ENCODE measurements at places on chromosomes 1 and 21.

DNA sequence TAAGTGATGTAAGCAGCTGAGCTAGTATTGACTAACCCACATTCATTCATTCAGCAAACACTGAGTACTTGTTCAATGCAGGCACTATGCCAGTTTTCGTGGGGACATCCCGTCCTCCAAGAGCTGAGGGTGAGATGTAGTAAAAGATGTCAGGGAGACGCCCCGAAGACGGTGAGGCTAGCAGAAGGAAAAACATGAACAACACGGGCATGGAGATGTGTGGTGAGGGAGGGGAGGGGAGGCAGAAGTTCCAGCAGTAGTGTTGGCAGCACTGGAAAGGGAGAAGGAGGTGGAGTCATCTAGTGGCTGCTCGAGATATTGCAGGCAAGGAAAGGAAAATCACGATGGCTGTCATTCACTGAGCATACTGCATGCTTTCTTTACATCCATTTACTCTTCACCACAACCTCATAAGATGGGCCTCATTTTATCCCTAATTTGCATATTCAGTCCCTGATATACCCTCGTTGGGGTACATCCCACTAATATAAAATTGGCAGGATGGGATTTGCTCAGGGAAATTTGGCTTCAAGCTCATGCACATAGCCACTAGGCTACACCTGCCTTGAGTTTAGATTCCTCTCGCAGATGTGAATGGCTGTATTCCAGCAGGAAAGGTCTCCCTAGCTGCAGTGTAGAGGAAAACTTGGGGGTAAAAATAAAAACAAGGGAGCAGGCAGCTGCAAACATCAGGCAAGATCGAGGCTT is 14.5 kb downstream of the PDZK1IP1 start:
- peak; percentile 77 for DNase-seq

- no peak for DNase-seq
Measured at GRCh38 chr1:93031711-93032110, 47.4 kb upstream of the MTF2 start.

GRCh38 chr1:236140705-236141446 is 1.5 kb upstream of the GPR137B start:
- DNase-seq = peak; percentile 6

DNA sequence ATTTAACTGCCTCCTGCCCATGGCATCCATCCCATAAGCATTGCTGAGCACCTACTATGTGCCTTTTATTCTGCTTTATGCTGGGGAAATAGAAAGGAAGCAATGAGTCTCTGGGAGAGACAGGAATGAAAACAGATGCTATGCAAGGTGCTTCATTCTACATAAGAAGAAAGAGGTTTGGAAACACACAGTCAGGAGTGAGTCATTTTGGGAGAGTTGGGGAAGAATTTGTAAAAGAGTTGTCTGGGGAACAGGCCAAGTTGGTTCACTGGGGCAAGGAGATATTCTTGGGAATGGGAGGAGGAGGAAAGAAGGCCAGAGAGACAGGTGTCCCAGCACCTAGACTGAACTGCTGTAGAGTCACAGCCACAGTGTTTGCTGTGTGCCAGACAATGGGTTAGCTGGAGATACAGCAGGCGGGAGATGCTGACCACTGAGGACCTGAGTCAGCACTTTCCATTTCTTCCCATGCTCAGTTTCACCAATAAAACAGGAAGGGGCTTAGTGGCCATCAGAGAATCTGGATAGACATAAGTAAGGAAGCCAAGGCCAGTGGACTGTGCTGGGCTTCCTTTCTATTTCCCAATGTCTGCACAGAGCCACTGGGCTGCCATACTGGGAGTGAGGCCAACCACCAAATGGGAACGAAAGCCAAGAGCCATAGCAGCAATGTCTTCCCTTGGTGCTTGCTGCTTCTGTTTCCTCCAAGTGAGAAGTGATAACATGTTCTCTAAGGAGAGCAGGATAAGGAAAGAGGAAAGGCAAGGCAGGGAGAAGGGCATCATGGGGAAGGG is 187.7 kb upstream of the USP24 start:
- peak; percentile 44 for DNase-seq

DNA sequence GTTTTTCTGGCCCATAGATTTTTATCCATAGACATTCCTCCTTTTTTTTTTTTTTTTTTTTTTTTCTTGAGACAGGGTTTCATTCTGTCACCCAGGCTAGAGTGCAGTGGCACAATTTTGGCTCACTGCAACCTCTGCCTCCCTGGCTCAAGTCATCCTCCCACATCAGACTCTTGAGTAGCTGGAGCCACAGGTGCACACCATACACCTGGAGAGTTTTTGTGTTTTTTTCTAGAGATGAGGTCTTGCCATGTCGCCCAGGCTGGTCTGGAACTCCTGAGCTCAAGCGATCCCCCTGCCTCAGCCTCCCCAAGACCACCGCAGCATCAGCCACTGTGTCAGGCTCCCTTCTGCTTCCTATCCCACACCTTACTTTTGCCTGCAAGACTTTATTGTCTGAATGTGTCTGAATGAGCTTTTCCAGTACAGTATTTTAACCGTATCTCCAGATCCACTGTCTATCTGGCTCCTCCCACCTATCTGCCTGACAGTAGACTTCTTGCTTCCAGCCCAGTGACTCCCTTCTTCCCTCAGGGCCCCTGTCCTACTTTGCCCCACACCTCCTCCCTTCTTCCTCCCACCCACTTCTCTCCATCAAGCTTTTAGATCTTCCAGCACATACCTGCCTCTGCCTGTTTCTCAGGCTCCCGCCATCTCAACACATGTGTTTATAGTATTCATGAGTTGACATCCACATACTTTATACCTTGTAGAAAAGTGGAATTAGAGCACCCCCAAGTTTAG is 6.1 kb downstream of the C1orf21 start:
- no peak for DNase-seq

GRCh38 chr1:159015440-159015909 is 5.8 kb downstream of the IFI16 start:
- DNase-seq = peak; percentile 68

DNA sequence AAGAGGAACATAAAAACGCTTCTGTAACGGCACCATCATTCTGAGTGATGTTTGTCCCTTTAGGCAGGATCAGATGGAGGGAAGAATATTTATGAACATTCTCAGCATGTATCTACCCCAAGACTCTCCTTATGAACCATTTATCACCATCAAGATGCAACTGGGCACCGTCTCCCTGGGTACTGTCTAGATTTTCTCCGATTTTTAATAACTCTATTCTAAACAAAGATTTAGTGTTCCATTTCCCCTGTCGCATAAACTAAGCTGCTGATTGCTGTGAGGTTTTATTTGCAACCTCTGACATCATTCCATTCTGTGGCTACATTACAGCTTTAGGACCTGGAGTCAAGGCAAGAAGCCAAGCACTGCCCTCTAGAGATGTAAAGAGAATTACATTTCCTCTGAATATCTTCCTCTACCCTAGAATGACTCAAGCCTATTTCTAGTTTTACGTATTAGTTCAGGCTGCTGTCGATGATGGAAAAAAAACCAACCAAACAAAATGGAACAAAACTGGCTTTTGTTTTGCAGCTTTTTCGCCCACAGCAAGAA is 130.1 kb upstream of the MAP1LC3C start:
- peak; percentile 8 for DNase-seq

DNA sequence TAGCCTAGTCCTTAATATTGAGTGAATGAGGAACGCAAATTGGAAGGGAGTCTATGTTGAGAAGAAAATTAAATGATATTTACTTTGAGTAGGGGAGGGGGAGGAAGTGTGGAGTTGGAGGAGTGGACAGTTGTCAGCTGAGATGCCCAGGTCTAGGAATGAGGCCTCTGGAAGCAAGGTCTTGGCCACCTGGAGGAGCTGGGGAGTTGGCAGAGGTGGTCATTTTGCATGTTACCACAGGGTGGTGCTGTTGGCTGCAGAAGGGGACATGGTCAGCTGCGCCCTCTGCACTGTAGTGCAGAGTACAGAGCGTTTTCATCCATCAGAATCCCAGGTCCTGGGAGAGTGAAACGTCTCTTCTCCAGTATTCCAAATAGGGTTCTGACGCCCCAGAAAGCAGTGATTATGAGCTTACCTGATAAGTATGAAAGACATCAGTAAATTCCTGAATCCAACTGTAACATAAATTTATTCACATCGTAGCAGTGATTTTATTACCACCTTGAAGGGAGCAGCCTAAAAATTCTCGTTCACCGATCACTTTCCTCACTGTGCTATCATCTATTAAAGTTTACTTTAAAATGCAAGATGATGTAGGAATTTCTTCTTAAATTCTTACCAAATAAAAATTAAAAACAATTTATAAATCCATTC is 13.8 kb downstream of the PARK7 start:
- peak; percentile 91 for DNase-seq

GRCh38 chr21:31554511-31555022 is 104.9 kb upstream of the SOD1 start:
- DNase-seq = peak; percentile 92

DNA sequence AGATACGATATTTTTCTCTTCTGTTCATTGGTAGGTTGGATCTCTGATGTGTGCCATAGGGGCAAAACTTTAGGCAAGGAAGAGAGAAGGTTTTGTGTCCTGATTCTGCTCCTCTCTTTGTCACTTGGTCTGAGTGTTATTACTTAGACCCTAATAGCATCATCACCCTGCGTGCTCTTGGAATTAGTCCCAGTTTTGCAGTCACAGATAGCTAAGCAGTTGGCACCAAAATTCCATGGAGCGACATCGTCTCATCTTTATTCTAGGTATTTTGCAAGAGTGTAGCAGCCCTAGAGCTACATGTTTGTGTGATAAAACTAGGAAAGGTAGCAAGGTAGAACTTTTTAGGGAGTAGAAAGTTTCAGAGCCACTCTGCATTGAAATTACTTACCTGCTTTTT is 23.8 kb downstream of the PIP5K1A start:
- DNase-seq = peak; percentile 28

- DNase-seq = no peak
Measured at GRCh38 chr1:54335011-54335754, 71.0 kb downstream of the SSBP3 start.

All from astrocyte of the hippocampus (primary cell).